Left kidney (tissue), 8 donors: ENCODE measurements at places on chromosomes 3 and 15.

DNA sequence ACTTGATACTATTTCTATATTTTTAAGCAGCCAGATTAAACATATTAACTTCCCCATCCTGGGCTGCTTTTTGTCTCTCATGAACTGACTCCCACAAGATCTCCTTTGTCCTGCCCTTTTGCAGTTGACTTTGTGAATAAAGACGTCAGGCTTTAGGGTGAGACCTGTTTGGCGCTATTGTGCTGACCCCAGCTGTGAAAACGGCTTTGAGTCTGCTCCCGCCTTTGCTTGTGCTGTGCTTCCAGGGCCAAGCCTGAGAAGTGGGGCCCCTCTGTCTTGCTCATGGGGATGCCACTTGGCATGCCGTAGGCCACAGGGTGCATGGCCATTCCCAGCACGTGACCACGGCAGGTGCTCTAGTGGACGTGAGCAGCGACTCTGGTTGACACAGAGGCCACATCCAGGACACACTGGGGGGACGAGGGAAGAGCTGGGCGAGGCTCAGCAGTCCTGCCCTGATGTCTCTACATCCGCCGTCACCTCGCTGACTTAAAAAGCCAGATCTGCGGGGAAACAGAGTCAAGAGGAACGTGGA, 268.9 kb upstream of the LYSMD4 start:
- DNase-seq, result no peak

DNA sequence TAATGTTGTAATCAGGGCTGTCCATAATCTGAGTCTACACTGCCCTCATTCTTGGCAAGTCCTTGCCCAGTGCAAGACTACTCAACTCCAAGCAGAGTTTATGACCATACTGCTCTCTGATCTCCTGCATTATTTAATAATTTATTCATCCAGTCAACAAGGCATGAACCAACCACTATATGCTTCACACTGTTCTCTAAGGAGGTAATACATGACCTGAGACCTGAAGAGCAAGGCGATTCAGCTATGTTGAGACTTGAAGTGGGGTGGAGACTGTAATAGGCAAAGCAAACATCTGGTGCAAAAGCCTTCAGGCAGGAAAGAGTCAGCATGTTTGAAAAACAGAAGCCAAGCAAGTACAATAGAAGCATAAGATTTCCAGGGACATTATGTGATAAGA, 1362.8 kb downstream of the ROBO2 start:
- DNase-seq, result no peak

GRCh38 chr15:83283813-83284558, 478 bp downstream of the BNC1 start:
- no peak for DNase-seq

DNA sequence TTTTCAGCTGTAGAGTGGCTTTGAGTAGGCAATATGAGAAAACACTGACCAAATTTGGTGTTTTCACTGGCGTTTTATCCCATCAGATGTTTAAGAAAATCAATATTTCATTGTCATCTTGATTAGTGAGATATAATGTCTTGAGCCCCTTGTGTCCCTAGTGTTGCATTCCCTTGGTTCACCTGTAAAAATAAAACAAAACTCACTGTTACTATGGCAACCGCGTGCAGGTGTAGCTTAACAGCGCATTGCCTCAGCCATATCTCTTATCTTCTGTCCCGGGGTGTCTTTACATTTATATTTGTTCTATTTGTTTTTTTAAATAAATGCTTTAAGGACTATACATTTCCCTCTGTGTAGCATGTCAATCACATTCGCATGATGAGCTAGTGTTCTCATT, 551.6 kb downstream of the ZIC1 start:
- DNase-seq, result no peak

GRCh38 chr3:55518451-55518850, 31.3 kb upstream of the WNT5A start:
- peak; percentile 51 for DNase-seq

- DNase-seq, result no peak
Measured at GRCh38 chr15:58433597-58434333, 2.0 kb downstream of the LIPC start.

GRCh38 chr3:100144255-100144866, 30.1 kb upstream of the FILIP1L start:
- DNase-seq, result no peak

- DNase-seq, result no peak
Measured at GRCh38 chr15:55916666-55917409, 76.6 kb downstream of the NEDD4 start.

DNA sequence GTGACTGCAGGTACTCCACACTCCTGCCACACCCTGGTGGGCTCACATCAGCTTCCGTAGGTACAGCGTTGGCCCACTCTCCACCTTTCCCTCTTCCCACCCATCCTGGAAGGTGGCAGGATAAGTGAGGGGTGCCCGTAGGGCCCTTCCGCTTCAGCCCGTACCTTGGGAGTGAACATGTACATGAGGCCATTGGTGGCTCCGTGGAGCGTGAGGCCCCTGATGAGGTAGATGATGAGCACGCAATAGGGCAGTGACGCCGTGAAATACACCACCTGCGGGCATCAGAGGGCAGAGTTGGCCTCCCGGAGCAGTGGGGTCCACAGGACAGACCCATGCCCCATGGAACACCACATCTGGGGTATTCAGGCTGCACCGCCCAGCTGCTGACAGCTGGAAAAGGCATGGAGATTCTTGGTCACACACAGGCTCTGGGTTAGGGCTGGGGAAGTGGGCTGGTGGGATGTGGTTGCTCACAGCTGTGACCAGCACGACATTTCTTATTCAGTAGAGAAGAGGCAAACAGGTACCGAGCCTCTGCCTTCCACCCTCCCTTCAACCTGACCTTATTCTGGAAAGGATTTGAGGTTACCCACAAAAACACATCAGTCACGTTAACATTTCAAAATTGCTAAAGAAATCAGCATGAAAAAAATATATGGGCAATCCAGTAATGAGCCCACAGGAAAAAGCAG, 23.8 kb downstream of the SLC6A20 start:
- no peak for DNase-seq

DNA sequence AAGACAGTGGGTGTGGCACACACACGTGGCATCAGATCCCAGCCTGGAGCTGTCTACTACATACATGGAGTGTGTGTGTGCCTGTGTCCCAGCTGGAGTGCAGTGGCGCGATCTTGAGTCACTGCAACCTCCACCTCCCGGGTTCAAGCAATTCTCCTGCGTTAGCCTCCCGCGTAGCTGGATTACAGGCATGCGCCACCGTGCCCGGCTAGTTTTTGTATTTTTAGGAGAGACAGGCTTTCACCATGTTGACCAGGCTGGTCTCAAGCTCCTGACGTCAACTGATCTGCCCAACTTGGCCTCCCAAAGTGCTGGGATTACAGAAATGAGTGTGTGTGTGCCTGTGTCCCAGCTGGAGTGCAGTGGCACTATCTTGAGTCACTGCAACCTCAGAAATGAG, 108.8 kb downstream of the IL12A start:
- no peak for DNase-seq

- no peak for DNase-seq
Measured at GRCh38 chr3:53188136-53188685, 27.2 kb downstream of the PRKCD start.

DNA sequence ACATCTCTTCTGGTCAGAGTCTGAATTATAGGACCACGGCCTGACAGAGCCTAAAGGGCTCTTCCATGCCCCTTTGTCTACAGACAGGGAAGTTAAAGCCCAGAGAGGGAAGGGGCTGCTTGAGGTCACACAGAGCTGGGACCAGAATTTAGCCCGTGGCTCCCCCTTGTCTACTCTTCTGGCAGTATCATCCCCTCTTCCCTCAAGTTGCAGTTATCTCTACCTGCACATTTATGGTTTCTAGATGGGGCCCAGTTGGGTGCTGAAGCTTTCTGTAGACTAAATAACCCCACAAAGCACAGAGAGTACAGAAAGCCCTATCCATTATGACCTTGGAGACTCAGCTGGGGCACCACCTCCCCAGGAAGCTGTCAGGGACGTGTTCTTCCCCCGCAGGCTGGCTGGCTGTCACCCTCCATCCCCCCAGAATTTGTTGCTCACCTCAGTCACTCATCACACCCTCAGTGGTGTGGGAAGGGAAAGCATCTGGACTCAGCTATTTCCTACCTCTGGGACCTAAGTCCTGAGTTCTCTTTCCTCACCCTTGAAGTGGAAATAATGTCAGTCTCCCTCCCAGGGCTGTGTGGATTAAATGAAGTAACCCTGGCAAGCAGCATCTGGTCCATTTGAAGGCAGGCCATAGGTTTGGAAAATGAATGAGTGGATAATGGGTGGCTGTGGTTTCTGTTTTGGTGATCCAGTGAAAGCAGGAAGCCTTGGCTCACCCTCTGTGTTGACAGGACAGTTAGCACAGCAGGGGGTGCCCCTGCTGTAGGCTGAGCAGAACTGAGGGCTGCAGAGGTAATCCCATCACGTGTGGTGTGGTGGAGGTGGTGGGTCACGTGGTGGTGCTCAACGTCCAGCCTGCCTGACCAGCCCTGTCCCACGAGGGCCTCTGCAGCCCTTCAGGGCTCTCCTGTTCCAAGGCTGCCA, 16.3 kb downstream of the ACOX2 start:
- no peak for DNase-seq

DNA sequence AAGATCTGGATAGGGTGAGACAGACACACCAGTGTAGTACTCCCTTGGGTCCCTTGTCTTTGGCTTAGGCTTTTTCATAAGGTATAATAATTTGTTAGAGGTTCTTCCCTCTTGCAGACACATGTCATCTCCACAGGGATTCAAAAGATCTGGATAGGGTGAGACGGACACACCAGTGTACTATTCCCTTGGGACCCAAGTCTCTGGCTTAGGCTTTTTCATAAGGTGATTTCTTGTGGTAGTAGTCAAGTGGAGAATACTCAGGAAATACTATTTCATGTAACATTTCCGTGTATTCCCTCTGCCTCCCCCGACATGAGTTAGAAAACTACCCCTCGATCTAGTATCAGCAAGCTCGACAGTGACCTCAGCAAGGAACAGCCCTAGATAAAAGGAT, 954 bp upstream of the MAPKBP1 start:
- DNase-seq, result no peak

DNA sequence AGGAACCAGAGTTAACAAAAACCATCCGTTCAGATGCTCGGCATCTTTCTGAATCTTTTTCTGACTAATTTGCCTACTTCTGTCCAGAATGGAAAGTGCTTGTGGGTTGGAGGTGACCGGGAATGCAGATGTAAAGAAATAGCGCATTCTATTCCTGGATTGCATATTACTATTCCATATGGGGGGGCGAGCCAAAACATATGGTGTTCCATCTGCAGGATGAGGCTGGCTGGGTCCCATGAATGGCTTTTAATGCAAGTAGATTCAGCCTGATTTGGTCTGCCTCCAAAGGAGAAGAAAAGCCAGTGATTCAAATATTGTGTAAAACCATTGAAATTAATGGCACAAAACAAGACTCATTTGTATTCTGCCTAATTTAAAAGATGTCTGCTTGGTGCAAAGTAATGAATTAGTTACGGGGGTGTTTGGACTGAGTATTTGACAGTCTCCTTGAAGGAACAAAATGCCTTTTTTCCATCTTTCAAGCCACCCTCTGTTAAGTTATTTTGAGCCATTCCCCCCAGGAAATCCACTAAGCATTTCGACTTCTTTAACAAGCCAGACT, 99.0 kb downstream of the ST8SIA2 start:
- DNase-seq, result no peak

DNA sequence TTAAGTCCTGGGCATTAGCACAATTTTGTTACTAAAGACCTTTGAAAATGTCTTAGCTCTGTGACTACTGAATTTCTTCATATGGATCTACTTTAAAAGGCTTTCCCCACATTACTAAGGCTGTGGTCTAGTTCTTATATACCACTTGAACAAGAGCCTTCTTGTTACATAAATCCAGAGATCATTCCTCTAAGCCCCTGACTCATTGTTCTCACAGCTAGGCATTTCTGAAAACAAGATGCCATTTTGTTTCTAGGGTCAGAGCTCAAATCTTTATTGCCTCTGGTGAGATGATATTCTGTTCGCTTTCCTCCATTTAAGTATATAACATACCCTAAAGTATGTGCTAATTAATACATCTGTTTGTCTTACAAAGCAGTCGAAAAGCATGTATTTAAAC, 29.8 kb upstream of the LPP start:
- no peak for DNase-seq

DNA sequence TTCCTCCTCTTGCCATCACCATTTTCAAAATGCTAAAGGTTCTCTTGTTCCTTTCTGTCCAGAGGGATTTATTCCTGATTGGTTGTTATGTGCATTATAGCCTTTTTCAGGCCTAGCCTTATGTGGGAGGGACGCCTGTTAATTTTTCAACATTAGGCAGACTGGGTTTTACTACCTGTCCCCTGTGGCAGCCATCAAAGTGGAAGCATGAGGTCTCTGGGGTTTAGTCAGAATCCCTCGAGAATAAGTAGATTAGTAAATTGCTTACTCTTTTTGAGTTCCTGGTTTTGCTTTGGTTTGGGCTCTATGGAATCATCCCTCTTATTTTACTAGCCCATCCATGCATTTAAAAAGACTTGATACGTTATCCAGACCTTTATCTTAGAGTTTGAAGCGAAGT, 32.4 kb downstream of the PAK2 start:
- no peak for DNase-seq

DNA sequence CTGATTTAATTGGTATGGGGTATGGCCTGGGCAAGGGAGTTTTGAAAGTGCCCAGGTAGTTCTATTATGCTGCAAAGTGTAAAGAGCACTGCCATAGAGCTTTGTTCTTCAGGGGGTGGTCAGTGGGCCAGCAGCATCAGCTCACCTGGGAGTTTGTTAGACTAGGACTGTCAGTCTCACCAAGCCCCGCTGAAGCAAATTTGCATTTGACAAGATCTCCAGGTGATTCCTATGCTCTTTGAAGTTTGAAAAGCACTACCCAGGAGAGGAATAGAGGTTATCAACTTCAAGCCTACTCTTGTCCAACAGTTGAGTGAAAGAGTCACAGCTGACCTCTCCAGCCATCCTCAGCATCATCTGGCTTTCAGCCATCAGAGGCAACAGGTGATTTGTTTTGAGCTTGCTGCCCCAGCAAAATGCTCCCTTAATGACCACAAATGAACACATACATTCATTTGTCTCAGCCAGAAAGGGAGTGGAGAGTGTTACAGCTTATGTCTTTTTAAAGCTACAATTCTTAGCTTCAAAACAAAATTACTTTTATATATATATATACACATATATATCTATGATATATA, 8.0 kb downstream of the ZSCAN2 start:
- no peak for DNase-seq

GRCh38 chr3:147875498-147875897, 466.3 kb downstream of the ZIC1 start:
- DNase-seq, result no peak
